CD14-positive monocyte (primary cell): ENCODE measurements at places on chromosomes 3 and 15.
A peak's percentile ranks its signal among the peaks of the same experiment; 100 is the strongest.

DNA sequence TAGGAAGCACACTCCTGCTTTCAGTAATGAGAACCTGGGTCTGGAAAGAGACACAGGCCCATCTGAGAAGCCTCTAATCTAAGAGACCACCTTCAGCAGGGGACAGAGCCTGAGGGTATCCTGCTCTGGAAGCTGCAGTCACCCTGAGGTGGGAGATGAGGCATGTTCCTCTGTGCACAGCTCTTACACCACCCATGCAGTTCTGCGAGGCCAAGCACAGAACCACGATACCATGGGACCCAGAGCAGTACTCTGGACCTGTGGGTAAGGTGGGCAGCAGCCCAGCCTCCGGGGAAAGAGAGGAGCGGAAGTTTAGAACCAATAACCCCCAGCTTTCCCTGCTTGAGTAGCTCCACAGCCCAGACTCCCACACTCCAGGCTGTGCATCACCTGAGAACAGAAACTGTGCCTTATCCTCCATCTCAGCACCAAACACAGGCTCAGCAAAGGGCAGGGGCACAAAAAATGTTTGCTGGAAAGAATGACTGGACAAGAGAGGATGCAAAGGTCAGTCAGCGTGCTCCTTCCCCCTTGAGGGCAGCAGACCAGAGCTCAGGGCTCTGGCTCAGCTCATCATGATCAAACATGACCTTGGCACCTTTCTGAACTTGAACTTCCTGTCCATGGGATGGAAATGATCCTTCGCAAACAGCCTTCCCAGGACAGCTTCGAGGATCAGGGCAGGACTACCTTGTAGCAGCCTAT is 43.1 kb downstream of the RBPMS2 start:
- no peak for DNase-seq

- DNase-seq, result no peak
Measured at GRCh38 chr15:77373441-77373840, 46.5 kb downstream of the PEAK1 start.

- no peak for DNase-seq
Measured at GRCh38 chr15:60917461-60918145, 311.5 kb downstream of the RORA start.

DNA sequence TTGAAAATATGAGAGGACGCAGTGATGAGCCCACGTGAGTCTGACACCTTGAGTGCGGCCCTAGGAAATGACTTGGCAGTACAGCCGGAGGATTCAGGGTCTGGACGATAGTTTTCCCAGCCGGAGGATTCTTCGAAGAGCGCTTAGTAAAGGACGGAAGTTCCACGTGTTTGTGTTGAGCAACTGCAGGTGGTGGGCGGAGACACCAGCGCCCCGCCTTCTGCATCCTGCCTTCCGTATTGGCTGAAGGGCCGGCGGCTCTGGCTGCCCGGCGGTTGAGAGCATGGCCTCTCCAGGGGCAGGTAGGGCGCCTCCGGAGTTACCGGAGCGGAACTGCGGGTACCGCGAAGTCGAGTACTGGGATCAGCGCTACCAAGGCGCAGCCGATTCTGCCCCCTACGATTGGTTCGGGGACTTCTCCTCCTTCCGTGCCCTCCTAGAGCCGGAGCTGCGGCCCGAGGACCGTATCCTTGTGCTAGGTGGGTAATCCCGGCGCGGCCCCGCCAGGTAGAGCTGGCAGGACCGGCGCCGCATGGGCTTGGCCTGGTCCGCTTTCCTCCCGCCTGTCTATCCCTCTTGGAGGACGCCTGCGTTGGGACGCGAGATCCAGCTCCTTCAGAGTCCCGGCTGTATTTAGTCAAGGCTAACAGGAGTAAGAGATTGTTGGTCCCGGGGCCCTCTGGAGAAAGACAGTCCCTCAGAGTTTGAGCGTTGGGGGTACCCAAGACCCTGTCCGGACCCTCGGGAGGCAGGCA is at the start of gene EEF1AKMT4:
Gene EEF1AKMT4 (plus strand): TSS at position 261 of the 755 bp plus-strand sequence. CDS start 23 bp downstream, at position 284.
- peak; percentile 98 for DNase-seq
